ENCODE measurements at places on chromosomes 6 and 20. TPM values are rescaled to one million over a fixed set of nuclear protein-coding genes. Genes with fewer than 3 reads are reported as not detected.

SCRT2 gene
- not detected for total RNA-seq

ENPP4 gene
- total RNA-seq = 3.7 TPM

GNMT gene
- 2.1 TPM for total RNA-seq

SIGLEC1 gene
- 0.11 TPM for total RNA-seq

SLC17A3 gene
- total RNA-seq = 0.30 TPM

DNA sequence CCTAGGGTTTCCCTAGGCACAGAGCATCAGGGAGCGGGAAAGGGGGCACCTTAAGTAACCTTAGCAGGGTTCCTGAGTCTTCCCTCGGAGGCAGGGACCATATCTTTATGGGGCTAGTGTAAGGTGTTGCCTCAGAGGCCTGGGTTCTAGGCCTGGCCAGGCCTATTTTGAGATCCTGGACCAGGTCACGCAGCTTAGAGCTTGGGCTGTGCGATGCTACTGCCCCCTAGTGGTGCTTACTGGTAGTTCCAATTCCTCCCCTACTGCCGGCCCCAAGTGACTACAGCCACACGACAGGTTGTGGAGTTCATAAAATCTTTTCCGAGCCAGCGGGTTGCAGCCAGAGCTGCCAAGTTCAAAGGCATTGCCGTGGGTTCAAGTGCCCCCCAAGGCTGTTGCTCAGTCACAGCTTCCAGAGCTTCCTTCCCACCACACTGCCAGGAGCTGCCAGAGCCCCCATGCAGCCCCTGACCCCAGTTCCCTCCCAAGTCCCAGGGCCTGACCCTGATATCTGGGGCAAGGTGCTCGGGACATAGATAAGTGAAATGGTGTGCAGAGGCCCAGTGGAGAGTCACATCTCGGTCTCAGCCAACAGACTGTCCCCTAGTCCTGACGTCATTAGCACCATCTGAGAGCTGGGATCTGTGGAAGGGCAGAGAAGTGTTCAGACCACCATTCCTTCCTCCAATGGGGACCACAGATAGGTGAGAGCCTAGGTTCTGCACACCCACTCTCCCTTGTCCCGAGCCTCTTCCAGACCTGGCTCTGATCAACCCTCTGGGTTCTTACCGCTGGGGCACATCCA lies 3.3 kb downstream of the LRRC73 start:
- peak; percentile 74 for DNase-seq

GRCh38 chr6:17226786-17227233 lies 54.4 kb upstream of the RBM24 start:
- DNase-seq = no peak

DNA sequence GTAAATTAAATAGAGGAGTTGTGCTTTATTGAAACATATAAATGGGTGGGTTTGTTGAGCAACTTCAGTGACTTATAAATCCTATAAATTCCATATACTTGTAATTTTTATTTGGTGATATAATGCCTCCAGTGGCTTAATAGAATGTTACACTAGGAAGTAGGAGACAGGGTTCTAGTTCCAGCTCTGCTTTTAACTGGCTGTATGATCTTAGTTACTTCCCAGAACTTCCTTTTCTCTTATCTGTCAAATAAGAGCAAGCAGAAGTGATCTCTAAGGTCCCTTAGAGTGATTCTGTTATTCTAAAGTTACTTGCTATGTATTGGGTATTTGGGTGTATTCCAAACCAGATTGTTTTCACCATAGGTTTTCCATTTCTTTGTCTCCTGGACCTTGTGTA lies 10.2 kb downstream of the ZSCAN23 start:
- DNase-seq = no peak

DNA sequence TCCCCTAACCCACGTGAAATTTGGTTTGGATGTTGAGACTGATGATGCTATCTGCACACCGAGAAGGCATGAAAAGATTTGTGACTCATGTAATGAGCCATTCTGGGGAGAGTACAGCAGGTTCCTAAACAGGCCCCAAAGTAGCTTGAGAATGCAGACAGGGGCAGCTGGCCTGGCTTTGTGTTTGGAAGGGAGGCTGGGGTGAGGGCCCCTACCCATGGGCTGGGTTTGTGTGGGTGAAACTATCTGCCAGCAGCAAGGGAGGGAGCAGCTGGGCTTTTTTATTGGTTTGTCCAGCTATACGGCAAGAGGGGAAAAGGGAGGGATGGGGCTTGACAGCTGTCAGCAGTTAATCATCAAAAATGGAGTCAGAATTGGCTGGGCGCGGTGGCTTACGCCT lies 87.0 kb upstream of the RNF24 start:
- DNase-seq = no peak

DNA sequence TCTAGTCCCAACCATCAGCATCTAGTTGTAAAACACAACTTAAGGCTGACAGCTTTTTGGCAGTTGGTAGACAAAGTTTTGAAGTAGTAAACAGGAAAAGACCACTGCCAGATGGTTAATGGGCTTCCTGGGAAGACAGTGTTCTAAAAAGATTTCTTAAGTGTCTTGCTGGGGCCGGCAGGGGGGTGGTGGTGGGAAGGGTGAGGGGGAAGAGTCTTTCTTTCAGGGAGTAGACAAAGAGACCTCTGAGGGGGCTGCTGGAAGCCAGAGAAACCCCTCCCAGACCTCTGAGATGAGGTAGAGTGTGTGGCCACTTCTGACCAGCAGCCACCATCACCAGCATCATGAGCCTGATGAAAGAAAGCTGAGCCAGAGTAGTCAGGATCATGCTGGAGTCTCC lies 784.9 kb downstream of the TENT5A start:
- DNase-seq = no peak

DNA sequence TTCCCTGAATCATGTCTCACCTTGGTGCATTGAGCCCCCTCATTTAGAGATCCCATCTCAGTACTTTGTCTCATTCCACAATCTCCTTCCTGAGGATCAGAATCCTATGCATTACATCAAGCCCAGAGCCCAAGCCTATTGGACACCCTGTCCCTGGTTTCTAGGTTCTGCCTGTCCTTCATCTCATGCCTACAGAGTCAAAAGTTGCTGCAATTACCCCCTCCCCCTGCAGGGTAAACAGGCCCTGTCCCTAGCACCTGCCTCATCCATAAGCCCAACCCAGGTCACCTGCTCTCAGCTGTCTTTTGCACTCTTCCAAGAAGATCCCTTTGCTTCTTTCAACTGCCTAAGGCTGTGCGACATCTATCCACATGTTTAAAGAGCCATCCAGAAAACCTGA lies 93.9 kb downstream of the SPTLC3 start:
- DNase-seq = no peak

DNA sequence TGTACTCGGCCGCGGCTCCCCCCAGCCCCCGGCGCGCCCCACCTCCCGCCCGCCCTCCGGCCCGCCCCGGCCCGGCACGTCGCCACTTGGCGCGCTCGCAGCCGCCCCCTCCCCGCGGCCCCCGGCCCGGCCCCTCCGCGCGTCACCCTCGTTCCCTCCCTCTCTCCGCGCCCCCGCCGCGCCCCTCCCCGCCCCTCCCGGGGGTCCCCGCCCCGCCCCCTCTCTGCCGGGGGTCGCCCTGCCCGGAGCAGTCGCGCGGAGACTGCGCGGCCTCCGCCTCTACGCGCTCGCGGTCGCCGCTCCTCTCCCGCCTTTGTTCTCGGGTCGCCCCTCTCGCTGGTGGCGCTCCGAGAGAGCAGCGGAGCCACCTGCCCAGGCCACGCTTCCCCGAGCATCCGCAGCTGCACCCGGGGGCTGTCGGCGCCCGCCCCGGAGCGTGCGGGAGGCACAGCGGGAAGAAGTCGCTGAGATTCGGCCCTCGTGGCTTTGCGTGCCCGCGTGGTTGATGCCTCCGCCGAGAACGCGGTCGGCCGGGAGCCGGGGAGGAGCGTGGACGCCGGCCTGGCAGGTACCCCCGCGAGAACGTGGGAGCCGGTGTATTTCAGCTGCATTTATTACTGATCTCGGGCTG lies at the start of gene PHF10:
TSS of gene PHF10 (minus strand) at position 7 of the 631 bp plus-strand sequence. CDS start 569 bp downstream, outside the sequence.
- peak; percentile 75 for DNase-seq

All from CD4-positive, alpha-beta T cell (primary cell).